GM23248 (cell line): ENCODE measurements at places on chromosomes 6 and 20.
A peak's percentile ranks its signal among the peaks of the same experiment; 100 is the strongest.

- no peak for DNase-seq
Measured at GRCh38 chr6:7087491-7087979, 20.2 kb upstream of the RREB1 start.

GRCh38 chr6:140766999-140767398, 1365.7 kb upstream of the GJE1 start:
- no peak for DNase-seq

GRCh38 chr20:6282642-6283041, 159.8 kb upstream of the FERMT1 start:
- DNase-seq = no peak

- no peak for DNase-seq
Measured at GRCh38 chr6:95660544-95660943, 83.2 kb downstream of the MANEA start.

DNA sequence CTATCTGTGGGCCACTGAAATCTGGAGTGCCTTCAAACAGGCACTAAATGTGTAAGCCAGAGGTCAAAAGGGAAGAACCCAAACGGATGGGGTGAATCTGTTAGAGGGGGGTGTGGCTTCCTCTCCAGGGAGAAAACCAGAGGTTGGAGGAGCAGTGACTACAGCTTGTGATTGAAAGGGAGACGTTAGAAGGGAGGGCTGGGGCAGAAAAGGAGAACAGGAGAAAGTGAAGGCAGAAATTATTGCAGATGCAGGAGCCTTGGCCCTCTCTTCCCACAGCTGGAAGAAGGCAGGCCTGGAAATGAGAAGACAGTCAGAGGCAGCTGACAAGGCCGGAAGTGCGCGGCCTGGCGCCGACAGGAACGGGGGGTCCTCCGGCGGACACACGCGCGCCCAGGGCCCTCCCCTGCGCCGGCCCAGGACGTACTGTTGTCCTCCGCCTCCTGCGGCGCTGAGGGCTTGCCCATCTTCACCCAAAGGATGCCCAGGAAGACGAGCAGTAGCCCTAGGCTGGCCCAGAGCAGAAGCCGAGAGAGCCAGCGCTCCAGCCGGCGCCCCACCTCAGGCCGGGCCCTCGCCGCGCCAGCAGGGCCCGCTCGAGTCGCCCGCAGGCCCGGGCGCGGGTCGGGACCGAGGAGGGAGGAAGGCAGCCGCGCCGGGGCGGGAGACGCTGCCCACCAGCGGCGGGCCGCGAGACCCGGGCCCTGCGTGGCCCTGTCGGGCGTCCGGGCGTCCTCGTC, 806 bp downstream of the LEMD2 start:
- peak; percentile 89 for DNase-seq

DNA sequence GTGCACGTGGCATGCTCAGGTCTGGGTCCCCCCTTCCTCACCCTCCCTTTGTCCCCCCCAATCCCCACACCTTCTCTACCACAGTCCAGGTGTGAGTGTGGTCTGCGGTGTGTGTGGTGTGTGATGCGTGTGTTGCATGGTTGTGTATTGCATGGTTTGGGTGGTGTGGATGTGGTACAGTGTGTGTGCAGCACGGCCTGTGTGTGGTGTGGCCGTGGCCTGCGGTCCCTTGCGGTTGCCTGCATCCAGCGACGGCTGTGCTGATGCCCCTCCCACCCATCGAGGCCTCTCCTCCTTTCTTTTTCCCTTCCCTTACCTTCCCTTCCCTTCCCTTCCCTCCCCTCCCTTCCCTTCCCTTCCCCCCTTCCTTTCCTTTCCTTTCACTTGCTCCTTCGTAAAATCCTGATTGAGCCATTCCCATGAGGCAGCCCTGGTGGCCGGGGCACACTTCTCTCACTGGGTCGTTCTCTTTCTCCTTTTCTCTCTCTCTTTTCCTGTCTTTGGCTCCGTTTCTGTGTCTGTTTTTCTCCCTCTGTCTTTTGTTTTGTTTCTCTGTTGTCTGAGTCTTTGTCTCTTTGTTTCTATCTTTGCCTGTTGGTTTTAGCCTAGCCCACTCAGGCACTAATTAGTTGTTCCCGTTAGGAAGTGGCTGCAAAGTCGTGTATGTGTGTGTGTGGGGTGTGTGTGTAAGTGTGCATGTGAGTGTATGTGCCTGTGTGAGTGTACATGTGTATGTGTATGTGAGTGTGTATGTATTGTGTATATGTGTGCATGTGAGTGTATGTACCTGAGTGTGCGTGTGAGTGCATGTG, 65.7 kb downstream of the SRC start:
- peak; percentile 36 for DNase-seq

DNA sequence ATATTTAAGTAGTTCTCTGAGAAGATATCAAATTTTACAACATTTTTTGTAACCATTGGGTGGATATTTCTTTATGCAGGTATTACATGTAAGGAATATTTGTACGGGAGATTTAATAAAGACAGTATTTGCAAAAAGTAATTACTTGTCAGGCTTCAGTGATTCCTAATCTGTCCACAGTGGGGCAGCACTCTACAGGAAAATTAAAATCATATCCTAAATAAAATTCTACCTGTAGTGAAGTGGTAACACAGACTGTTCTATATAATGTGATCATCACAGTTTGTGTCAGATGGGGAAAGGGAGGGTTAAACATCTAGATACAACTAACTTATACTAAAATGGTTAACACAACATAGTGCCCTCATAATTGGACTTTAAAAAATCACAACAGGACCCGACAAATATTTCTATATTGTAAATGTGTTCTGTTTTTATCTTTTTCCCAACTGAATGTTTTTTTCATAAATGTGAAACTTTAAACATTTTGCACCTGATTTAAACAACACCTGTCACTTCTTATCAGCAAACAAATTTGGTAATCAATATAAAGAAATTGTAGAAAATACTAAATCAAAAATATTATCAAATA, 145.6 kb upstream of the MANEA start:
- DNase-seq = peak; percentile 38

DNA sequence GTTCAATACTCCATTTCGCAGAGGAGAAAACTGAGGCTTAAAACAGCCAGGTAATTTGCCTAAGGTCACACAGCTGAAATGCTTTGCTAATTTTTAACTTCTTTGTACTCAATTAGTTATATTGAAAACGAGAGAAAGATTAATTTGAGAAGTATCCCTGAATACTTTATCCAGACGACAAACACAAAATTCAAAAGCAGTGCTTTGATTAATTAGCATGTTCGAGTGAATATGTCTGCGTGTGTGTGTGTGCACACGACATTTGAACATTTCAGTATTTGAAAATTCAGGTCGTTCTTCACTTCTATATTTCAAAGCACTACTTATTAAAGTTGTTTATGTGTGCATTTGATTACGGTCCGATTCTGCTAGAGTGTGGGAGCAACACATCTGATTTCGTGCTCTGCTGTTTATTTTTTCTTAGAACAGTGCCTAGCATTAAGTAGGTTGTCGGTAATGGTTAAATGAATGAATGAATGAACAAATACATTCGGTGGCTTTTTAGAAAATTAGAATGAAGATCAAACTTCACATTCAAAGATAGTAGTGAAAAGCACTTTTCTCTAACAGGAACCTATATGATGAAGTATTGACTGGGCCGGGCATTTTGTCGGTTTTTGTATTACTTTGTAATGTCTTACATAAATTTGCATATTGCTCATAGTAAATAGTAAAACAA, 36.9 kb upstream of the SYNCRIP start:
- DNase-seq = peak; percentile 47

- DNase-seq = no peak
Measured at GRCh38 chr20:63473555-63474449, 1.3 kb upstream of the KCNQ2 start.

GRCh38 chr20:38159957-38160756, 4.9 kb downstream of the TGM2 start:
- no peak for DNase-seq

- DNase-seq = no peak
Measured at GRCh38 chr6:128314190-128314589, 206.2 kb downstream of the PTPRK start.

DNA sequence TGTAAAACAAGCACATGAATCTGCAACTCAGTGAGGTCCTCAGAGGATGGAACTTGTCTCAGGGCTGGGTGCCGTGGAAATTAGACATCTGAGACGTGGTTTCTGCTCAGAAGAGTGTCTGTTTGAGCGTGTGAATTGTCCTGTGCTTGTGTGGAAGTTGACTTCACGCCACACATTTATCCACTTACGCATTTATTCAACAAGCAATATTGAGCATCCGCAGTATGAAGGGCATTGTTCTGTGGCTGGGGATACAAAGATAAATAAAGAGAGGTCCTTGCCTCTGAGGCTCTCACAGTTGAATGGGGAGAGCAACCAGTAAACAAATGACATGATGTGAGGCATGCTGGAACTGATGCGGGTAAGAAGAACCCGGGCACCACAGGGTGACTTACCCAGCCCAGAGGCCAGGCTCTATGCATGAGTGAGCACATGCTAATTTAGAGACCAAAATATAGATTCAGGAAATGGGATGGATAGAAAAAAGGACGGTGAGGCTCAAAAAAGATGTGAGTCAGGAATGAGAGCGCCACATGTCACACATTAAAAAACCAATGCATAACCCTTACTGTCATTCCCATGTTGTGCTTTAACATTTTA, 60.4 kb downstream of the SOBP start:
- DNase-seq = no peak

GRCh38 chr6:7178280-7178679, 70.5 kb downstream of the RREB1 start:
- DNase-seq = no peak

DNA sequence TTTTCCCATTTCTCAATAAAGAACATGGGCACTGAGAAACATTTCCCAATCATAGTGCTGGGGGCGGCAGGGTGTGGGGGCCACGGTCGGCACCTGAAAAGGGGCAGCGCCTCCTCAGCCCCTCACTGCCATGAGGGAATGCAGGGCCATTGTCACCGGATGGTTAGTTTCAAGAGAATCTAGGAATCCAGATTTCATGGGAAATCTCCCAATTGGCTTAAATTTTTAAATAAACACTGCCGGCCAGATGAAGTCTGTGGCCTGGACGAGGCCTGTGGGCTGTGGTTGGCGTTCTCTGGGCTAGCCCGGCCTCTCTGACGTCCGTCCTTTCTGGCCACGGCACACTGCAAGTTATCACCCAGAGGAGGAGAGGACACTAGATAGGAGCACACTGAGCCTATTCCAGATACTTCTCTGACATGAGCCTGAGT, 25.6 kb downstream of the MANBAL start:
- DNase-seq = peak; percentile 81

DNA sequence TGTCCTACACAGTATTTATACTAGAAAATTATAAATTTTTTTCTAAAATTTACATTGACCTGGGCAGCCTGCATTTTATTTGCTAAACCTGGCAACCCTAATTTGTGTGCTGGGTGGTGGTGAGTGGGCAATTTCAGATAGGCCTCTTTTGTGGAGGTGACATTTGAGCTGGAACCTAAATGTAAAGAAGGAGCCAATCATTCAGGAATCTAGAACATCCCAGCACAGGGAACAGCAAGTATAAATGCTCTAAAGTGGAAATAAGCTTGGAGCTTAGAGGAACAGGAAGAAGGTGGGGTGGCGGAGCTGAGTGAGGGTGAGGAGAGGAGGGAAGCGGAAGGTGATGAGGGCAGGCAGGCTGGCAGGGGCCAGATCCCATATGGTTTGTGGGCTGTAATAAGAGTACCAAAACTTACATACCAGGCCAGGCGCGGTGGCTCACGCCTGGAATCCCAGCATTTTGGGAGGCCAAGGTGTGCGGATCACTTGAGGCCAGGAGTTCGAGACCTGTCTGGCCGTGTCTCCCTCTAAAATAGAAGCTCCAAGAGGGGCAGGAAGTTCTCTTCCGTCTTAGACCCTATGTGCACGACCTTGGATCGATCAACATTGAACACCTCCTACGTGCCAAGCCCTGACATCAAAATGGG, 549 bp upstream of the CSE1L start:
- DNase-seq = peak; percentile 16

- DNase-seq = no peak
Measured at GRCh38 chr20:61529354-61529753, 277.3 kb downstream of the CDH4 start.

DNA sequence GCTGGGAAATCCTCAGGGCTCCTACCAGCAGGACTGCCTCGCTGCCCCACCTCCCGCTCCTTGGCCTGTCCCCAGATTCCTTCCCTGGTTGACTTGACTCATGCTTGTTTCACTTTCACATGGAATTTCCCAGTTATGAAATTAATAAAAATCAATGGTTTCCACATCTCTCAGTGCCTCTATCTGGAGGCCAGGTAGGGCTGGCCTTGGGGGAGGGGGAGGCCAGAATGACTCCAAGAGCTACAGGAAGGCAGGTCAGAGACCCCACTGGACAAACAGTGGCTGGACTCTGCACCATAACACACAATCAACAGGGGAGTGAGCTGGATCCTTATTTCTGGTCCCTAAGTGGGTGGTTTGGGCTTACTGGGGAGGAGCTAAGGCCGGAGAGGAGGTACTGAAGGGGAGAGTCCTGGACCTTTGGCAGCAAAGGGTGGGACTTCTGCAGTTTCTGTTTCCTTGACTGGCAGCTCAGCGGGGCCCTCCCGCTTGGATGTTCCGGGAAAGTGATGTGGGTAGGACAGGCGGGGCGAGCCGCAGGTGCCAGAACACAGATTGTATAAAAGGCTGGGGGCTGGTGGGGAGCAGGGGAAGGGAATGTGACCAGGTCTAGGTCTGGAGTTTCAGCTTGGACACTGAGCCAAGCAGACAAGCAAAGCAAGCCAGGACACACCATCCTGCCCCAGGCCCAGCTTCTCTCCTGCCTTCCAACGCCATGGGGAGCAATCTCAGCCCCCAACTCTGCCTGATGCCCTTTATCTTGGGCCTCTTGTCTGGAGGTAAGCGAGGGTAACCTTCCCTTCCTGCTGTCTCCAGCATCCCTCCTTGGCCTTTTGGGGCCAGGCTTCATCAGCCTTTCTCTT, at the start of gene CFB:
CFB (plus strand) TSS at position 589 of the 863 bp plus-strand sequence; CDS start at position 716, 127 bp downstream.
- peak; percentile 91 for DNase-seq

DNA sequence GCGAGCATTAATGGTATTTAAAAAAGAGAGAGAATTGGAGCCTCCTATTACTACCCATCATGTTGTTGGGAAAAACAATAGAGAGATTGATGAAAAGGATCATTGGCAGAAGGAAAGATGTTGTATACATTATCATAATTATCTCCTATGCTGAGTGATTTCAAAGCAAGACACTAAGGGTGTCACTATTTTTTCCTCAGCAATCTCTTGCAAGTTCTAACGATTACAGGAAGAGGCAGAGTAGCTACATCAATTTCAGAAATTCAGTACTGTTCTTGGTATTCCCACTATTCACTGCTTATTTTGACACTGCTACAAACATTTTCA, 891.2 kb downstream of the C6orf118 start:
- DNase-seq = no peak

DNA sequence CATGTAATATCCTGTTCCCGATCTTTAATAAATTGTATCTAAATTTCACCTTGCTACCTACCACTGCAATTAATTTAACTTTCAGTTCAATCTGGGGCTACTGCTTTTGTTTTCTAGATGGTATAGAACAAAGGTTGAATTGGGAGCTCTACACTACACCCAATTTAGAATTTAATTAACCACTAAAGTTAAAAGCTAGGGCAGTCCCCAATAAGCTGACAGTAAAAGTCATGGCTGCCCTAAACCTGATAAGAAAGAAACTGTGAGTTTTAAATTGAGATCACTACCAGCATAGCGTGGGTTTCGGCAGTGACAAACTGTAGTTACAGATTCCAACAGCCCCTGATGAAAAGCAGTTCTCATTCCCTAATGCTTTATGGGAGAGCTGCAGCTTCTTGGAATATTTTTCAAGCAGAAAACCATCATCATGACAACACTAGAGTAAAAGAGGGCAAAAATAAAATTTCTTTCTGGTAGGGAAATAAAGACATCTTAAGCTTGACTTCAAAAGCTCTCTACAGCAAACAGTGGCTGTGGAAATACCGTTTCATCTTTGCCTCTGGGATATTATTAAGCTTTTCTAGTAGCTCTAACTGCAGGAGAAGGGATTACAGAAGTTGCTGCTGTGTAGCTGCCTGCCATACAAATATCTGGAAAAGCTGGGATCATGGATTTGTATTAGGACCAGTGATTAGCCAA, 1372.1 kb downstream of the EPHA7 start:
- DNase-seq = no peak
